NCI-H1436 (cell line): ENCODE measurements at places on chromosomes 12 and 14.

- no peak for DNase-seq
These were observed 44.0 kb upstream of the GZMB start for GRCh38 chr14:24677956-24678355.

GRCh38 chr12:5039815-5040214 lies 3.9 kb upstream of the KCNA5 start:
- DNase-seq = no peak

GRCh38 chr12:84924981-84925380 lies 12.4 kb upstream of the SLC6A15 start:
- no peak for DNase-seq

DNA sequence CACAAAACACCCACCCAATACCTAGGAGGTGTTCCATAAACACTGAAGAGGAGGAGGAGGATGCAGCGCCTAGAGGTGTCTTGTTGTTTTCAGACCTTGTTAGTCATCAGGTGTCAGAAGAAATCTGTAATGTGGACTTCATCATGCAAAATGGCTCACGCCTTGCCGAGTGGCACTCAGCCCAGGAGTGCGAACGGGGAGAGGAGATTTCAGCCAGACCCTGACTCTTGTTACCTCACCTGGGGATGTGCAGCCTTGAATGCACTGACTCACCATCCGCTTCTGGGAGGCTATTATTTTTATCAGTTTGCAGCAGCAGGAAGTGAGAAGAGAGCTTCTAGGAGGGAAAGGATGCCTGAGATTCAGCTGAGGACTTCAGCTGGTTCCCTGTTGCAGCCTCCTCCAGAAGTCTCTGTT lies 48.2 kb upstream of the PLXNC1 start:
- DNase-seq = no peak

GRCh38 chr12:31662176-31662849 lies 2.8 kb downstream of the ETFBKMT start:
- DNase-seq = no peak

- no peak for DNase-seq
These were observed 251.4 kb upstream of the ATP2B1 start for GRCh38 chr12:89960011-89960507.

DNA sequence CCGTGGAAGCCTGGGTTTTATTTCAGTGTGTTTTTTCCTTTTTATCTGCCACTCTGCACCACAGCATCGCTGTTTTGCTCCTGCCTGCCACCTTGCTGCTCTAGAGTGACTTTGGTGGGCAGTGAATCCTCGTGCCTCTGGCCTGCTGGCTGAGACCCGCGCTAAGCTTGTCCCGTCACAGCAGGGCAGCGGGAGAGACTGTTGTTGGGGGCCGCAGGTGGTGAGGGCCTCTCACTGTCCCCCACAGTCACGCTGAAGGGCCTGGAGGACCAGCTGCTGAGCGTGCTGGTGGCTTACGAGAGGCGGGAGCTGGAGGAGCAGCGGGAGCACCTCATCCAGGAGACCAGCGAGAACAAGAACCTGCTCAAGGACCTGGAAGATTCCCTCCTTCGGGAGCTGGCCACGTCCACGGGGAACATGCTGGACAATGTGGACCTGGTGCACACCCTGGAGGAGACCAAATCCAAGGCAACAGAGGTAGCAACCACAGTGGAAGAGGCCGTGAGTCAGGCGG lies 55.2 kb downstream of the CCDC92 start:
- no peak for DNase-seq

DNA sequence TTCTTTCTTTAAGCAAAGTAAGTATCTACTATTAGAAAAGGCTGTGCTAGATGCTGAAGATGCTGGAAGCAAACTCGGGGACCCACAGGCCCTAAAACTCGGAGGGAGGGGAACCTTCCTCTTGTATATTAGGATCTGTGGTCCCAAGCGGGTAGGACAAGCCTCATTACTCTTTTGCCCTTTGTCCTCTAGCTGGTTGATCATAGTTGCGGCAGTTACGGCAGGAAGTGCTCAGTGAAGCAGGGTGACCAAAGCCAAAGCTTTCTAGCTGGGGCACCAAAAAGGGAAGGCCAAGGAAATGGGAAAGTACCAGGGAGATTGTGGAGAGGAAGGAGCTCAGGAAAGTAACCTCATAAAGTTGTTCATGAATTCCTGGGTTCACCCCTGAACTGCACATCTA lies 76.3 kb downstream of the SCFD1 start:
- DNase-seq = no peak

DNA sequence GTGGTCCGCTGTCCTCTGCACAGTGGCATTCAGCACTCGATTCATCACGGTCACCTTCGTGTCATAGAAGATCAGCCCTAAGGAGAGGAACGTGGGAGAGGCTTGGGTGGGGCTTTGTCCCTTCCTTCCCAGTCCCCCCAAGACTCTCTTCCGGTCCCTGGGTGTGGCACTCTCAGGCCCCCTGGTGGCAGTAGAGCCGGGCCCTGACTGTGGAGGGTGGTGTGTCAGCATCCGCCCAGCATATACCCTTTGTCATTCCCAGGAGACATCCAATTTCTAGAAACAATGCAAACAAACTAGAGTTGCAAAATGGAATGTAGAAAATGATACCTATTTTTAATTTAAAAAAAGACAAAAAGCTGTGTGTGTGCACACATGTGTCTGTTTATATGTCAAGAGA lies 45.0 kb downstream of the TRAFD1 start:
- no peak for DNase-seq

DNA sequence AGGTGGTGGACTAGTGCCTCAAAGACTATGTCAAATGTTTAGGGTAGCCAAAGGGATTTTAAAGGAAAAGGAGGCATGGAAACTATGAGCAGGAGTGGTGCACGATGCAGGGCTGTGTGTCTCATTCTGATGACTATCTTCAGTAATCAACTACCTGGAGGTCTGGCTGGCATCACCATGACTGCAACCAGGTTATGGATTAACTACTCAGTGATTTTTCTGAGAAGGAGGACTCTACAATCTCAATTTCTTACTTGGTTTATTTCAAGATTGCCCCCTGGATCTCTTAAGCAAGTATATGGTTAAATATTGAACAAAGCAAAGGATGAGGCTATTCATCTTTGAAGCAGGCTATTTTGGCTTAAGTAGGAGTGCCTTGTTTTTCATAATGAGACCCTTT lies 19.2 kb upstream of the EDDM3A start:
- DNase-seq = no peak

DNA sequence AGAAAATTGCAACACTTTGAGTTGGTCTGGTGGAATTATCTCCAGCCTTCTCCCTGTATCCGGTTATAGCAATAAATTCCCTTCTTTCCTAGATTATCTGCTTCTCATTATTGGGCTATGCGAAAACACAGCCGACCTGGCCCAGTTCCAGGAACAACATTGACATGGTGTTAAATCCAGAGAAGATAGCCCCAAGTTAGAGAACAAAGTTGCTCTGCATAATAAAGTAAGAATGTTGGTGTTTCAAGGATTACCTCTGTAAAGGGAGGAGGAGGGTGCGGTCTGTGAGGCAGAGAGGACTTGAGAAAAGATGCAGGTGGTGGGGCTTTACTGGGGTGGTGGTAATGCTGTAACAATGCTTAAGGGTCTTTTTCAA lies 12.1 kb downstream of the TCL1A start:
- DNase-seq = no peak

DNA sequence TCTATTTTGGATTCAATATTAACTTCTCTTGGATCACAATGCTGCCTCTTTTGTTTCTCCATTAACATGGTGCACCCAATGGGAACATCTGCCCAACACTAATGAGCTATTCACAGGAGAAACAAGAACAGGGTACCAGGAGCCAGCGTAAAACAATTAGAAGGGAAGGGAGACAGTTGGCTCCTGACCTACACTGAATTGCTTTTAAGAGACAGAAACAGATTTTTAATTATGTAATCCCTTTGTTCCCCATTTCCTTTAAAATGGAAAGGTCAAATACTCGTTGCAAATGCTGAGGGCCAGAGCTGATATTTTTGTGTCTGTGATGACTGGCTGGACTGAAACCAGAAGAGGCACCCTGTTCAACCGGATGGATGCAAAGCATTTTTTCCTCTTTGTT lies 108.3 kb downstream of the SEC23A start:
- no peak for DNase-seq

DNA sequence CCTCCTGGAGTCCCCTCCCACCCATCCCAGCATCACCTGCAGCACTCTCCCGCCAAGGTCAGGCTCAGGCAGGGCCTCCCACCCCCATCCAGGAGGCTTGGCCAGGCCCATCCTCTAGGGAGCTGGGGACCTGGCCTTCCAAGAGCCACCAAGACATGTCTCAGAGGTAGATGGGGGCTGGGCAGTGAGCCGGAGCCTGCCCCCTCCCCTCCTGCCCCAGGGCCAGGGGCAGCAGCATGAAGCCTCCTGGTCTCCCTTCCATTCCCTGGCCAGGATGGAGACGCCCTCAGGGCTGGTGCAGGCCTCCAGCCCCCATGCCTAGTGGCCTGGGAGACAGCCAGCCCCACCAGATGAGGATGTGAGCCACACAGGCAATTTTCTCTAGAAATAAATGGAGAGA lies 69.3 kb upstream of the C14orf180 start:
- DNase-seq = no peak

DNA sequence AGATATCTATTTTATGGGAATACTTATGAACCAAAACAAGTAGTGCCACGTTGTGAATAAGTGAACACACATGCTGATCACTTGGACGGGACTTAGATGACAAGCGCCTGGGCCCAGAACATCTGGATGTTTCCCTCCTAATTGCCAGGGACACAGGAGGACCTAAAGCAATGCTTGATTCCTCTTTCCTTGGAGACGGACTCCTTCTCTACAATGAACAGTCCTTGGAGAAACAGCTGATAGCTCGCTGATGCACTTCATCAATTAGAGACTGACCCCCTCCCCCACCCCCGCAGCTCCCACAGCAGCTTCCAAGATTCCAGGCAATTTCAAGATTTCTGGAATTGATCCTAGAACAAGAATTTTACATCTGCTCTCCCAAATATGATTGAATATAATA lies 86.4 kb downstream of the ST8SIA1 start:
- DNase-seq = no peak

DNA sequence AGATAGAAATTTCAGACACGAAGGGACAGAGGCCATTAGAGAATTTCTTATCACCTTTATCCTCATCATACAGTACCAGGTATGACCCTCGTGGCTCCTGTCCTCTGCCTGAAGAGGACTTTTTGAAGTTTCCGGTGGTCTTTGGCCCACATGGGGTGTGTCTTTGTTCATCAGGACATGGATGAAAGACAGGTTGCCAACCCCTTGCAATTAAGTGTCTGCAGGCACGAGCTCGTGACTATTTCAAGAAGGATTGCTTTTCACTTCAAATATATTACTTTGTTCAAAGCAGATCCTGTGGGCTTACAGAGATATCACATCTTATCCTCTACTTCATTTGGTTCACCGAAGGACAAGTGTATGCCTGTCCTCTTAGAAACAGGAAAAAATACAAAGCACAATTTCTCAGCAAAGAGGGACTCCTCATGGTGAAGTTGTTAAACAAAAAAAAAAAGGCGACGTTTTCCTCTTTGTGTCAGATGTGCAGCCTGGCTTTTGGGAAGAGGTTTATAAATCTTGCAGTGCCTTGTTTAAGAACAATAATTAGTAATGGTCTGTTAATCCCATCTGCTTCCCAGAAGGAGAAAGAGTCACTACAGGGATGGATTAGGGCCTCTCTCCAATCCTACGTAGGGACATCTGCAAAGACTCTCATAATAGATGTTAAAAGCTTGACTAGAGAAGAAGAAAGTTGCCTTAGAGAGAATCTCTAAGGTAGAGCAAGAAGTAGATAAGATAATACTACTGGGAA lies 13.5 kb upstream of the FAM234B start:
- no peak for DNase-seq

DNA sequence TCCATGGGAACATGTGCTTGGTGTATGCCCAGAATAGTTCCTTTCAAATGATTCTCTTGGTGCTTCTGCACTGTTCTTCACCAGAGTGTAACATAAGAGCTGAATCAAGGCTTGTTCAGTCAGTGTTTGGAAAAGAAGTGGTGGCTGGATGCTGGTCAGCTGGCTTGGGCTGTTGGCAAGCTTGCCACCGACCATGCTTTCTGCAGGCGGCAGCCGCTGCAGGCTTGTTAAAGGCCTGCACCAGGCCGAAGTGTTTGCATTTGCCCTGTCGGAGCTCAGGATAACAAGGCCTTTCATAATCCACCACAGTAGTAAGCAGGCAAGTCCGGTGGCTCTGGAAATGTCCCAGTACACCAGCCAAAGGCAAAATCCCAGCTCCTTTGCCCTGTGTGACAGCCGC lies 26.9 kb downstream of the DAAM1 start:
- DNase-seq = no peak

- DNase-seq = no peak
These were observed 113.4 kb upstream of the PELI2 start for GRCh38 chr14:56004786-56005185.

GRCh38 chr12:124501827-124502226 lies 65.6 kb downstream of the NCOR2 start:
- DNase-seq = no peak

DNA sequence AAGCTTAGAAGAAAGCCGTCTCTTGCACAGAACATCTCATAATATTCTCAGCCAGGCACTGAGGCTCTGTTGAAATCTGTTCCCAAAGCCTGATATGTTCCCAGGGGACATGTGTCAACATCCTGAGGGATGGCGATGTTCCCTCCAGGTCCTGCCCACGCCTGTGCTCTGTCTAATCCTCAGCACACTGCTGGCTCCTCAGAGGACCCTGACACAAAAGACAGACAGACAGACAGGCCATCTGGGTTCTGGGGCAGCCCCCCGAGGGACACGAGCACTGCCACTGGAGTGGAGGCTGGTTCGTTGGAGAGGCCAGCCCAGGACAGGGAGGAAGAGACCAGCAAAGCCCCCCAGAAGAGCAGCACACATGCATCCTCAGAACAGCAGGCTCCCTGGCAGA lies 27.8 kb downstream of the CHGA start:
- no peak for DNase-seq

DNA sequence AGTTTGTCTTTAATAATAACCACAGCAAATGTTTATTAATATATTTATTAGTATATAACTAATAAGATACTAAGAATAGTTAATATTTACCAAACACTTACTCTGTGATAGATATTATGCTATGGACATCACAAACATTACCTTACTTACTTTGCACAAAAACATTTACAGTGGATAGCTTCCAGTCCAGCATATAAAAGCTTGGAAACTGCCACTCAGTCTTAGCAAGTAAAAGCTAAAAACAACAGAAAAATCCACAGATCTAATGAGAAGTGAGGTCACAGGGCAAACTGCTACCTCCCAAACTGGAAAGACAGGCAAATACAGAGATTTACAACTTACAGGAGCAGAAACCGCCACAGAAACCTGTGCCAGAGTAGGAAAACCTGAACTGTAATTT lies 99.8 kb downstream of the METTL25 start:
- DNase-seq = no peak

- DNase-seq = no peak
These were observed 77.1 kb downstream of the MGST1 start for GRCh38 chr12:16424531-16424930.

DNA sequence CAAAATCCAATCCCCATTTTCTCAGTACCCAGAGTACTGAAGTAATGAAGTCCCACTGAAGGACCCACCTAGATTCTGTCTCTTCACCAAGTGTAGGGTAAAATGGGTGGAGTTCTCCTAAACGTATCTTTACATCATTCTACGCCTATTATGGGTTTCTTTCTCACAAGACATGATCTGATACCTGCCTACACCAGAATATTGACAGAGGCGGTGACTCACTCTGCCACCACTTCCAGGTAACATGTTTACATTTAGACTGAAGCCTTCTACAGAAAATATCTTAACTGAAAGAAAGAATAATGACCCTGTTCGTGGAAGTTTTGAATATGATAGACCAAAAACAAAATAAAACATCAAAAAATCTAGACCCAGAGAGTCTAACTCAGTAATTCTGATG lies 89.8 kb downstream of the BTG1 start:
- no peak for DNase-seq
